ENCODE measurements at places on chromosomes 3 and 15.

DNA sequence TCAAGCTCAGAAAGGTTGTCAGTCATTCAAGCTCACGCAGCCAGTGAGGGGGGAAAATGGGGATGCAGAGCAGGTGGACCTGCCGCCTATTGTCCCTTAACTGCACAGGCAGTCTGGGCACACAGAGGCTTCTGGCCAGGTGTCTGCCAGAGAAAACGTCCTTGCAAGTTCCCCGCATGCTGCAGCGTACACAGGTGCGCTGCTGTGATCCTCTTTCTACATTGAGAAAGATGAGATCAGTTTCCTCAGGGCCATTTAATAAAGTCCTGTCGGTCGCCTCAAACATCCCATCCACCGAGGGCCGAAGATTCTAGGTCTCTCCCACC is 445 bp upstream of the TSEN2 start:
- DNase-seq, result no peak

- peak; percentile 18 for DNase-seq
These were observed 990 bp upstream of the CLDN1 start for GRCh38 chr3:190323246-190323626.

- no peak for DNase-seq
These were observed 725 bp downstream of the TLE3 start for GRCh38 chr15:70097063-70097320.

DNA sequence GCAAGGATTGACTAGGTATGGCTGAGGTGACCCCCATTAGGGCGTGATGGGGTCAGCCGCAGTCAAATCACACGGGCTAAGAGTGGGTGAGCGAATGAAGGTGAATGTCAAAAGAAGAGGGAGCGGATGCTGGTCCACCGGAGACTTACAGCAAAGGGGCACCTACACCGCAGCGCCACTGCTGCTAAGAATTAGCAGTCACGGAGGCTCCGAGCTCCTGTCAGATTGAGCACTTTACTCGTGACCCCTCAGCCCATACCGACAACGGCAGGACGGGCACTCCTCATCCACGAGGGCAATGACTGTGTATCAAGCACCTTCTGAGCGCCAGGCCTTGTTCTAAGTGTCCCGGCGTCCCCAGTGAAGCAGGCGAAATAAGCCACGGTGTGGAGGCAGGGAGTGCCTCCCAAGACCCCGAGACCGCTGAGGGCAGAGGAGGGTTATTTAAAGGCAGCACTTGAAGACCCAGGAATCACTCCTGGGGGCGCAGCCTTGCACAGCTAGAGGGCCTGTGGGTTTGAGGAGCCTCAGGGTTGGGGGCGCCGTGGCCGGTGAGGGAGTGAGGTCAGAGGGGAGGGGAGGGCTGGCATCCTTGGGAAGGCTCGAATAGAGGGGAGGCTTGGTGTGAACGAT is 61.6 kb upstream of the GATA2 start:
- DNase-seq, result no peak

DNA sequence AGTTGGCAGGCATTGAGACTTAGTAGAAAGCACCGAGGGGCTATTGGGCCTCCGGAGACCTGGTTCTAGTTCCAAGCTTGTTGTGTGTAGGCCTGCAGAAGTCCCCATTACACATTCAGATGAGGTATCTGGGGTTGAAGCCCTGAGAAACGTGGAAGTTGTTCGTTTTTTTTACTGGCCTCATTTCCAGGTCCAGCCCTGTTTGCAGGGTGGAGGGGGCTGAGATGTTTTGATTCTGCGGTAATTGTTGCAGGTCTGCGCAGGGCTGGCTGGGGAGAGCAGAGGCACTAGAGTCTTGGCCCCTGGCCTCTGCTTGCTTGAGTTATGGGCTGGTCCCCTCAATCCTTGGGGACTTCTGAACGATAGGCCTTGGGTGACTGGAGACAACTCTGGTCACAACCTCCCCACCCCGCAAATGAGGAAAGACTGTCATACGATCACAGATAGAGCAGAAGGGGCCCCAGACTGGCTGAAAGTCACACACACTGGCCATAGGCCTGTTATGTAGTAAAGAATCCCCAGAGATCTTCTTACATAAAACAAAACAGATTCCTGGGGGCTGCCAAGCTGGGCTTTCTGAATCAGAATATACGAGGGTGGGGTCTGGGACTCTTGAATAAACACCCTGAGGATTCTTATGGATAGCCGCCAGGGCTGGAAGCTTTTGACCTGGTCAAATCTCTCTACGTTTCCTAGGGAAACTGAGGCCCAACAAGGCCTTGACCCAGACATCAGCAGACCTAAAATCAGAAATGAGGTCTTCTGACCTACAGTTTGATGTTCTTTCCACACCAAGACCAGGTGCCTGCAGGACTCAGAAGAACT is 15.6 kb downstream of the KBTBD13 start:
- no peak for DNase-seq

DNA sequence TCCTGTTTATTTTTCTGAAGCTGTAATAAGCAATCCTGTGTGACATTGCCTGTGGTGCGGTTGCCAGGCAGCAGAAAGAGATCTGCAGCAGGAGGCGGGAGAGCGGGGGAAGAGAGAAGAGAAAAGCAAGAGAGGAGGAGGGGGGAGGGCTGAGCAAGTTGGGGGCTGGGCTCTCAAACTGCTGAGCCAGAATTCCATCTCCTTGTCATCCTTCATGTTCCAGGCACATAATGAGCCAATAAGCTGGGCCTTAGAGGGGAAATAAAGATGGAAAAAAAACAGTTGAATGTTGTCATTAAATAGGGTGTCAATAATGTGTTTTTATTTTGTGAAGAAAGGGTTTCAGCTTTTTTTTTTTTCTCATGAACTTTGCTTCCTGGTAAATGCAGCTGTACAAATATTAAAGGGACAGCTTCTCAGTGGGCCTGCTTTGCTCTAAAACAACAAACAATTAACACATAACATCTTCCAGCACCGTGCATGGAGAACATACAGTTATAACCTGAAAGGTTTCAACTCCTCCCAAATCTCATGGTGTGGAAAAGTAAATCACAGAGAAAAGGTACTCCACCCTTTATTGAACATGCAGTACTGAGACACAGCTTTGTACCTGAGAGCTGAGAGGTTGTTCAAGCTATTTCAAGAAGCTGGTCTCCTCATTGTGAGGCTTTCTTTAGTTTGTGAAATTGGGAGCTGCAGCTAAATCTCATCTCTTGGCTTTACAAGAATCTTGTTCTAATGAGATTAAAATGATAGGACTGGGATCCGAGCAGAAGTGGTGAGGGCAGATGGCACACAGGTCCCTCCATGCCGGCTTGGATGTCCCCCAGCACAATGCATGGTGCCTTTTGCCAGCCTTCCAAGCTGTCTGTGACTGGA is 451.1 kb upstream of the KCNMB2 start:
- peak; percentile 88 for DNase-seq

DNA sequence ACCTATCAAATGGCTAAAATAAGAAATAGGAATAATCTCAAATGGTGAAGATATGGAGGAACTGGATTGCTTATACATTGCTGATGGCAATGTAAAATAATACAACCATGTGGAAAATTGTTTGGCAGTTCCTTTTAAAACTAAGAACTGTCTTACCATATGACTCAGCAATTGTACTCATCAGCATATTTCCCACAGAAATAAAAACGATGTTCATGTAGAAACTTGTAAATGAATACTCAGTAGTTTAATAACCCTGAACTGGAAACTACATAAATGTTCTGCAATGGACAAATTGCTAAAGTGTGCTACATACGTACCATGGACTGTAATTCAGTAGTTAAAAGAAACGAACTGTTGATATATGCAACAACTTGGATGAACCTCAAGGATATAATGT is 253.9 kb upstream of the RBMS3 start:
- no peak for DNase-seq

GRCh38 chr15:100951965-100952364 is 32.8 kb downstream of the LRRK1 start:
- no peak for DNase-seq

DNA sequence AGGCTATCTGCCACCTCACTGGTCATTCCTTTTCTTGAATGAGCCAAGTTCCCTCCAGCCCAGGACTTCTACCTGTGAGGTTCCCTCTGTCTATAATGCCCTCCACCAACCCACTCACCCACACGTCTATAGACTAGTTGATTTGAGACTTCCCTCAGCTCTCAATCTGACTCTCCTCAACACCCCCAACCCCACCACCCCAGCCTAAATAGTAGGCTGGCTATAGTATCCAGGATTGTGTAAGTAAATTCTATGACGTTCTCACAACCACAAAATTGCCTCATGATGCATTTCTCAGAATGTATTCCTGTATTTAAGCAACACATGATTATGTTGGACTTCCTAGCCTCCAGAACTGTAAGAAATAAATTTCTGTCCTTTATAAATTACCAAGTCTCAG is 2.2 kb downstream of the PLSCR1 start:
- DNase-seq, result no peak

DNA sequence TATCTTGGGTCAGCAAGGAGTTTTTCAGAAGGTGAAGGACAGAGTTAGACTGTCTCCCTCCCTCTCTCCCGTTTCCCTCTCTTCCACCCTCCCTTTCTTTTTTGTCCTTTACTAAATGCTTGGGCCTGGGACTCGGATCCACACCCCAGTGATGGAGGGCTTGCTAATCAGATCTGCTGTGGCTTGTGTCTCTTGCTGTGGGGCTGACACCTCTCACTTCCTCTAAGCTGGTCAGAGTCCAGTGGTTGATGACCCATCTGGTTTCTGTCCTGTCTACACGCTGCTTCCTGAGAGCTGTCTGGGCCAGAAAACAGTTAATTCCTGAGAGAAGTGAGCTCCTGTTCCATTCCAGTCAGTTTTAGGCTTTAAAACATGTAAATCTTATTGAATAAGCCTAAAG is 849 bp downstream of the TRAK1 start:
- no peak for DNase-seq

DNA sequence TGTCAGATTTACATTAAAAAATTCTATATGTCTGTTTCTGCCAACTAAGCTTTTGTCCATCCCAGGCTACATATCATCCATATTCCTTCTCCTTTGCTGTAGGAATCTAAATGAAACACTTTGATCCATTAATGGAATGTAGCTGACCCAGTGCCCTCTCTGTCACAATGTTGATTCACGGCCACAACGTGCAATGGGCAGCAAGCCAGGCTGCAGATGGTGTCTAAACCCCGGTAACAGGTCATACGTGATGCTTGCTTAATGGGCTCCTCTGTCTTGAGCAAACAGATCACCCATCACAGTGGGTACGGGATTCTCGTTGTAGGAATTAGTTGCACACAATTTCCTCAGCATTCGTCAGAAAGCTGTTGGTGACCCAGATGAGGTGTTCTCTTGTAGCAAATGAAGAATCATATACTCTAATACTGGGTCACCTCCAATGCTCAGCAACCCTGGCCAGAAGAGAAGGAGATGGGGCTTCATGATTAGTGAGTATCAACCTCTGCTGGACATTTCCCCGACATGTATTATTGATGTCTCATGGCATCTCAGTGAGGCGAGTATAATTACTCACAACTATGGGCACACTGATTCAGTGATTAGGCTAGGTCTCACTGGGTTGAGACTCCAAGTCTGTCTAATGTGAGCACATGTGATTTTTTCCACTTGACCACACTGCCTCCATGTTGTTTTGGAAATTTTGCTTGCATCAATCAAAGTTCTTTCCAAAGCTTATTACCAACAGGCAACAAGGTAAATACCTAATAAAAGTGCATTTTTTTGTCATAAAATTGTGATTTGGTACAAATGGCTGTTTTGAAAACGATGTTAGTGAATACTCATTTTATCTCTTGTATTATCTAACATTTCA is 12.9 kb upstream of the DCBLD2 start:
- DNase-seq, result no peak

- DNase-seq, result no peak
These were observed 22.1 kb upstream of the TMEM115 start for GRCh38 chr3:50381383-50381782.

GRCh38 chr15:76289582-76289981 is 21.7 kb downstream of the ETFA start:
- DNase-seq, result no peak

GRCh38 chr3:41073190-41073589 is 126.1 kb upstream of the CTNNB1 start:
- no peak for DNase-seq

DNA sequence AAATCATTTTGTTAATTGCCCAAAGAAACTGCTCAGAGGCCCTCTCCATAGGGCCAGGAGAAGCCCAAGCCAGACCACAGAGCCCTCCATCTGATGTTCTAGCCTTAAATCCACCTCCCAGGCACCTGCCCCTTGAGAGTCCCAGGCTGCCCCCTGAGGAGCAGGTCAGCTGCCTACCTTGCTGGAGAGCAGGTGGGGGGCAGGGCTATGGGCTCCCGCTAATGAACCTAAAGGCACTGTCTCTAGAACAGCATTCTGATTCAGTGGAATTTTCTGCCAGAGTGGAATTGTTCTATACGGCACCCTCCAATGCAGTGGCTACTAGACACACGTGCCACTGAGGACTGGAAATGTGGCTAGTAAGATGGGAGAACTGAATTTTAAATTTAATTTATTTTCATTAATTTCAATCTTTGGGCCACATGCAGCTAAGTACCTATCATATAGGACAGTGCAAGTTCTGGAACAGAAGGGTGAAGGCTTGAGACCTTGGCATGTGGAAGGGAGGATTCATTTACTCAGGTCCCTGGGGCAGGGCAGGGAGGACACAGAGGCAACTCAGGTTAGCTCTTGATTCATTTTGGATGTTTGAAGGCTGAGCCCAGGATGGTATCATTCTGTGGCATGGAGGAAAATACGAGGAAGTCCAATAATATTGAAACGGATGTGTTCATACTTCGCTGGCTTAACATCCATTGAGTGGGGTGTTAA is 11.4 kb downstream of the AMOTL2 start:
- DNase-seq, result no peak

DNA sequence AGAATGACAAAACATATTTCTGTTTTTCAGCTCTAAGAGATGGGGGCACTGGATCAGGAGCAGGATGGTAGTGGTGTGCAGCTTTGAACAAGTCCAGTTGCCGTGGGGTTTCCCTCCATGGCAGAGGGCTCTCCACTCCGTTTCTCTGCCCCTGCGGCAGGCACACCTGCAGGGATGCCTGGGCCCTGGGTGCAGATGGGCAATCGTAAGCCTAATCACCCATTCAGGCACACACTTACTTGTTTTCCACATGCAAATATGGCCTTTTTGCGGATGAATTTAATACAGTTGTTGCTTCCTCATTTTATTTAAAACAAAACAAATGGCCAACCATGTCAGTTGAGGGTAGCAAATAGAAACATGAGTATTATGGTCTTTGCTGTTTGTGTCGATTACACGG is 85.1 kb downstream of the LPP start:
- no peak for DNase-seq

DNA sequence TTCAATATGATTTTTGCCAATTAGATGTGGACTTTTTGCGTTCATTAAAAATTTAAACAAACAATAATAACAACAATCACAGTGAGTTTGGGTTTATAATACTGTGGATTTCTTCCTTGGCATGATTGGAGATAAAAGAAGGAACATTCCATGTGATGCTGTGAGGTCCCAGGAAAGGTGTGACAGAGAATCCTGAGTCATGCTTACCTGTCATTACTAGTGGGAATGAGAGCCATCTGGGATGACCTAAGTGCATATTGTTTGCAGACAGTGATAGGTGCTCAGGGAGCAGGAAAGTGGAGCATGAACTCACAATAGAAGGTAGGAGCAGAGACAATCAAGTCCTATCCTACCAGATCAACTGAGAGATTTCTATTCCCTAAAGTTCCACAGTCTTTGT is 766.5 kb upstream of the CFAP20DC start:
- DNase-seq, result no peak

GRCh38 chr3:190455828-190456227 is 6.1 kb upstream of the TMEM207 start:
- no peak for DNase-seq

All from hindlimb muscle (tissue), 1 donor.